Activated naive CD8-positive, alpha-beta T cell treated with anti-CD3 and anti-CD28 coated beads for 36 hours (primary cell): ENCODE measurements at places on chromosomes 1 and 21.

DNA sequence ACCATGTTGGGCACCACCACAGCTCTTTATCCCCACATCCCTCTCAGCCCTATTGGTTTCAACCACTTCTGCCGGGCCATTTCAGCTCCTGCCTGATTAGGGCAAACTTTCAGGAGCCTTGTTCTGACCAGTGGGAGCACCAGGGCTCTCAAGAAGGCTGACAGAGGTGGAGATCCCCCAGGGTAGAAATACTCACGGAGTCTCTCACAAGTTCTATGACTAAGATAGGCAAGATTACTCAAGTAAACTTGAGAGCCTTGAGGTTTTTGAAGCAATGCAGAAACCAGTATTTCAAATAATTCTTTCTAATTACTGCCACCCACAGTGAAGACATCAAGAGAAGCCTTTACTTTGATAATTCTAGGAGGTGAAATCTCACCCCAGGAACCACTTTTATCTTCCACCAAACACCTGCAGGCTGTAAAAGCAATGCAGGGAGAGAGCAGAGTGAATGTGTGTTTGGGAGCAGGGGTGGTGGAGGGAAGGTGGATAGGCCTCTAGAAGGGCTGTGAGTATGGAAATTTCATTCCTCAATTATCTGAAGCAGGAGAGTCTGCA is 6.6 kb upstream of the PTCH2 start:
- no peak for DNase-seq

DNA sequence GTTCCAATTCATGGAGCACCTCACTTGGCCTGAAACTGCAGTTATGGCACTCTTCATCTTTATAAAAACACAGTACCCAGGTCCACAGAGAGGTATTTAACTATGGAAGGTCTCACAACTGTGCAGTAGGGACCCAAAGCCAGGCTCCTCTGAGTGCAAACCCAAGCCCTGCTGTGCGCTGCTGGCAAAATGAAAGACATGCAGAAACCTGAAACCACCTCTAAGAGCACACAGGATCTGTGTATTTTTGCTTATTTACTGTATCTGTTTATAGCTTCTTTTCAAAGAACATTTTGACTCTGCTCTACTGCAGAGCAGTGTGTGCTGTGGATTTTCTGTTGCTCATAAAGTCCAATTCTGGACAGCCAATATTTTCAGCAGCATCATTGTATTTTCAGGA is 166.6 kb downstream of the DSCAM start:
- no peak for DNase-seq

DNA sequence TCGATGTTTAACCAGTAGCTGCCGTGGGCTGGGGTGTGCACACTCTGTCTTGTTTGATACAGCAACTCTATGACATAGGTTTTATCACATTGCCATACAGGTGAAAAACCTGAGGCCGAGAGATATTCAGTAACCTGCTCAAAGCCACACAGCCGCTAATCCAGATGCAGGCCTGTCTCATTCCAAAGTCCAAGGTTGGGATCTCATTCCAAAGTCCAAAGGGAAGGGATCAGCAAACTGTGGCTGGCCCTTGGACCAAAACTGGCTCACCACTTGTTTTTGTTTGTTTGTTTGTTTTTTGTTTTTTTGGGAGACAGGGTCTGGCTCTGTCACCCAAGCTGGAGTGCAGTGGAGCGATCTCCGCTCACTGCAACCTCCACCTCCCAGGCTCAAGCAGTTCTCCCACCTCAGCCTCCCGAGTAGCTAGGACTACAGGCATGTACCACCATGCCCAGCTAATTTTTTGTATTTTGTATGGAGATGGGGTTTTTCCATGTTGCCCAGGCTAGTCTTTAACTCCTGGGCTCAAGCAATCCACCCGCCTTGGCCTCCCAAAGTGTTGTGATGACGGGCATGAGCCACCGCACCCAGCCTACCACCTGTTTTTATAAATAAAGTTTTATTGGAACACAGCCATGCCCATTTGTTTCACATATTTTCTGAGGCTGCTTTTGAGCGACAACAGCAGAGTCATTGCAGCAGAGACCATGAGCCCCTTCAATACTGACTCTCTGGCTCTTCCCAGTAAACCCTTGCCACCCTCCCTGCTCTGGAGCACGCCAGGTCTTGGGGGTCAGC is 163.4 kb upstream of the TMEM51 start:
- no peak for DNase-seq

DNA sequence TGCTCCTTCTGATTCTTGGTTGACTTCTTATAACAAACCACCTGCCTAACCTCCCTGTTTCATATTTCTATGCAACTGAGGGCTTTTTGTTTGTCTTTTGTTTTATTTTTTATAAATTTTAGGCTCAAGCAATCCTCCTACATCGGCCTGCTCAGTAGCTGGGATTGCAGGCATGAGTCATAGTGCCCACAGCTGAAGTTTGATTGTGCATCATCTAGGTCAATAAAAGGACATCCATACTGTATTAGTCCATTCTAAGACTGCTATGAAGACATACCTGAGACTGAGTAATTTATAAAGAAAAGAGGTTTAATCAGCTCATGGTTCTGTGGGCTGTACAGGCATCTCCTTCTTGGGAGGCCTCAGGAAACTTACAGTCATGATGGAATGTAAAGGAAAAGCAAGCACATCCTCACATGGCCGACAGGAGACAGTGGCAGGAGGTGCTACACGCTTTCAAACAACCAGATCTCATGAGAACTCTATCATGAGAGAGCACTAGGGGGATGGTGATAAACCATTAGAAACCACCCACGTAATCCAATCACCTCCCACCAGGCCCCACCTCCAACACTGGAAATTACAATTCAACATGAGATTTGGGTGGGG is 285.0 kb downstream of the SIPA1L2 start:
- DNase-seq, result no peak

GRCh38 chr1:44407430-44408211 is 2.6 kb downstream of the RNF220 start:
- peak; percentile 9 for DNase-seq

DNA sequence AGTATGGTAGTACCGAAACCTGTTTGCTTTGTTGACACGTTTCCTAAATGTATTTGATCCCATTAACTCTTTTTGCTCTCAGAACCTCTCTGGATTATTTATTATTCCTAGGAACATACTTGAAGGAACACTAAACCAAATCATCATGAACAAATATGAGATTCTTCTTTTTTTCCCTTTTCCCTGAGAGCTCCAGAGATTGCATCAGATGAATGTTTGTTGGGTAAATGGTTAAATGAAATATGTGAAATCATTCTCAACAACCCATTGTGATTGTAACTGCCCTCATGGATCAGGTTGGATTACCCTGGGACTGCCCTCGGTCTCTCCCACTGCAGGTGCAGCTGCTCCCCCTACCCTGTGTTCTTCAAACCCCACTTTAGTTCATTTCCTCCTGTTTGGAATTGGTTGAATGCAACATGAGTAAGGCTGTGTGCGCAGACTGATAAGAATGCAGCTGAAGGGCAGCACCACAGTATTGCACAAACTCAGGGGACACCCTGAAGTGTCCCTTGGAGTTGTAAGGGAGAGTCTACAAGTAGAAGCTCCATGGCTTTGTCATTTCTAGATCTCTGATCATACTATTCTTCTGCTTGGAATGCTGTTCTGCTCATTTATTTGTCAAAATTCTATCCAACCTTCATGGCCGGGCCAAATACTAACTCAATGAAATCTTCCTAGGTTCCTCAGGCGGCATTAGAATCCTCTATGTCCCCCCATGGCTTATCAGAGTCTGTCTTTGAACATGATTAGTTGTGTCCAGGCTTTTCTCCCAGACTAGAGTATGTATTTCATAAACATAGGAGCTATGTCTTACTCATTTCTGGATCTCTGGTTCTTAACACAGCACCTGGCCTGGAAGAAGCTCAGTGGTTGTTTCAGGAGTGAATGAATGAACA is 47.1 kb upstream of the NEK2 start:
- DNase-seq, result no peak

- DNase-seq, result no peak
Measured at GRCh38 chr1:171826973-171827372, 14.3 kb upstream of the DNM3 start.

GRCh38 chr1:43524804-43525203 is 5.9 kb upstream of the PTPRF start:
- DNase-seq, result no peak

DNA sequence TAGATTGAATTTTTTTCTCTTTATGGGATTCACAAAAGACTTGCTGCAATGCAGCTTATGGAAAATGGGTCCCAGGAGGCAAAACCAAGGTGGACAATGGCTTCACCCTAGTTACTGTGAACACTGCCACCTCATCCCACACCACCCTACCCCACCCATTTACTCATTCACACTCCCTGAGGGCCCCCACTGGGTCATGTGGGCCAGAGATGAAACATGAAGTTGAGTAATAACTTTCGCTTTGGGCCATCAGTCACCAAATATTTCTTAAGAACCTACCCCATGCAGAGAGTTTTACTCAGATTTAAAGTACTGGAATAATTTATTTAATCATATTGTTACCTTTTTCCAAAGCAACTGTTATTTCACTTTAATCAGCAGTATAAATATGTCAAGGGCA is 191.8 kb downstream of the TPR start:
- peak; percentile 30 for DNase-seq

DNA sequence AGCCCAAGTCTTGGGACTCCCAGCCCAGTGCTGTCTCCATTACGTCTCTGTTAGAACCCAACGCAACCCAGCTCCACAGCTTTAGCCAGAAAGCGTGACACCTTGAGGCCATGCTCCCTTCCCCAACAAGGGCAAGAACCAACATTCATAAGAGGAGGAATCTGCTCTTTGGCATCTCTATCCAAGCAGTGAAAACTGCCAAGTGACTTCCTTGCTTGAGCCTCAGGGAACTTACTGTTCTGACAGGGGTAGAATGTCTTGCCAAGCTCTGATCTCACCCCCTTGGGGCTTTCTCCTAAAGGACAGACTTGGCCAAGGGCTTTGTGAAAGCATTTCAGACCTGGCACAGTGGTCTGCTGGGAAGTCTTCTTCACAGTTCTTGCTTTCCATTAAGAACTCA is 56.6 kb downstream of the SYT6 start:
- no peak for DNase-seq

DNA sequence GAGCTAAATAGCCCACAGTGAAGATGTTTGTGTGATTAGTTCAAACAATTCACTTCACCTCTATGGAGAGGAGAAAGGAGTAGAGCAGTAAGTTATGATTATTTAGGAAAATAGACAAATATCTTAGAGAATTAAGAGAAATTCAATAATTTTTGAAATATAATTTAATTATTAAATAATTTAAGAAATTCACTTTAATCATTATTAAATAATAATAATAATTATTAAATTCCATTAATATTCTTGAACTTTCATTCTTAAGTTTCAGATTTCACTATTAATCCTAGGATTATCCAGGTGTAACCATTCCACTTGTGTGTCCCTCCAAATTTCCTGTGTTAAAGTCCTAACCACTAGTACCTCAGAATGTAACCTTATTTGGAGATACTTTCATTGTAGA is 58.9 kb upstream of the RGS18 start:
- DNase-seq, result no peak

- no peak for DNase-seq
Measured at GRCh38 chr1:110187139-110187890, 22.8 kb upstream of the KCNC4 start.

DNA sequence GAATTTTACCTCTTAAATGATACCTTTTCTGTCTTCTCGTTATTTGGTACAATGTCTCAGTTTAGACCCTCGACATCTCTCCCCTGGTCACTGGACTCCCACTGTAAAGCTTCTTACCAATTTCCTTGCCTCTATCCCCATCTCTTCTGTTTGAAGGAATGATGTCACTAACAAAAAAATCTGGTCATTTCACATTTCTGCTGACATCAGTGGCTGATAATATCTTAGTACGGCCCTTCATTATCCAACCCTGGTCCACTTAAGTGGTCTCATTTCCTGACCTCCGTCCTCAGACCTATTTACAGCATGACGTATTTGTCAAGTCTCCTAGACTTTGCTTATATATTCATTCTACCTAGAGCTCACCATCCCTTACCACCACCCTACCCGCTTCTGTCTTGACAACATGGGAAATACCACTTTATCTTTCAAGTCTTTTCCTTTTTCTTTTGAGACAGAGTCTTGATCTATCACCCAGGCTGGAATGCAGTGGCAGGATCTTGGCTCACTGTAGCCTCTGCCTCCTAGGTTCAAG is 60.9 kb downstream of the C1orf21 start:
- no peak for DNase-seq

DNA sequence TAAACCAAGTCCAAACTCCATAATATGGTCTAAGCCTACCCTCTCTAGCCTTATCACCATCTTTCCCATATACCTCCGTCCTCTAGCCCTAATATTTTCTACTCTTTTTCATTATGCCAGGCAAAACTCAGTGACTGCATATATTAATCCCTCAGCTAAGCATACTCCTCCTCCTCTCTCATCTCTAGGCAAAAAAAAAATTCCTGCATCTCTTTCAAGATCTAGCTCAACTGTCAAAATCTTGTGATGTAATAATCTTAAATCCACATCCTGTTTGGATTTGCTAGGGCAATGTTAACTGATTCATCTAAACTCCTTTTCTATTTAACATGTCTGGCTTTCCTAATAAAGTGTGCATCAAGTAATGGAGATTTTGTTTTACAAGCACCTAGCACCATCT is 20.4 kb downstream of the PRPF38A start:
- no peak for DNase-seq

- no peak for DNase-seq
Measured at GRCh38 chr1:48196237-48196636, 26.3 kb upstream of the SLC5A9 start.

GRCh38 chr1:61606448-61607312 is 118.3 kb downstream of the TM2D1 start:
- DNase-seq, result no peak

GRCh38 chr1:47175227-47175934 is 14.5 kb downstream of the PDZK1IP1 start:
- DNase-seq, result peak; percentile 39

DNA sequence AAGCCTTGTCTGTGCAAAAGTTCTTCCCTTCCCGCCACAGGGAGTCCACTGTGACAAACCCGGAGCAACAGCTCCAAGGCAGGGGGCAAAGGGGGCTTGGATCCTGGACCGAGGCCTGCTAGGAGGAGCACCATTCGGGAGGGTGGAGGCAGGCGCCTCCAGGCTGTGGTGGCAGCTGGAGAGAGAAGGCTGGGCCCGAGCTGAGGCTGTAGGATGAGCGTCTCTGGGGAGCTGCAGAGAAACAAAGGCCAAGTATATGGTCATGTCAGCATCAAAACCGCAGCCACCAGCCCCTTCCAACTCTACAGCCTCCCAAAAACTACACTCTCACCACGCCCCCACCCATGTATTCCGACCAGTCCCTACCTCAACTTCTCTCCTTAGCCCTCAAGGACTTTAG is 579 bp downstream of the SH3BP5L start:
- DNase-seq, result no peak
